Esophagus squamous epithelium (tissue), 5 donors: ENCODE measurements at places on chromosomes 11 and 22. TPM values are rescaled to one million over a fixed set of nuclear protein-coding genes. Genes with fewer than 3 reads are reported as not detected.

DNA sequence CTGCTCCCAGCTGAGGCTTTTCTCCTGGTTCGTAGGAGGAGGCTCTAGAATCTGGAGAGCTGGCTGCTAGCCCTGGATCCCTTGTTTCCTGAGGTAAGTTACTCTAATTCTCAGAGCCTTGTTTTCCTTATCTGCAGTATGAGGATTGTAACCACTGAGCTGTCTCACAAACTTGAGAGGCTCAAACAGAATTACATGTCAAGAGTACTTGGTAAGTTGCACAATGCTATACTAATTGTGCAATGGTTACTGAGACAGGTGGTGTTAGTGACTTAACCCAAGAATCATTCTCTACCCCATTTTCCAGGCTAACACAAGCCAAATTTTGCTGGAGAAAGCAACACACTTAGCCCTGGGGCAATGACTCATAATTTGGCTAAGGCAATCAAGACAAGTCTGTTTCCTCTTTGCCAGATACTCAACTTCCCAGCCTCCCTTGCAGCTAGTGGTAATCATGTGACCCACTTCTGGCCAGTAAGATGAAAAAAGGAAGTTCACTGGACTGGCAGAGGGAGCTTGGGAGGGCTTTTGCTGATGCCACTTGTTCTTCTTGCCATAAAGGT, 348.0 kb downstream of the TENM4 start:
- H3K4me1 ChIP-seq = peaks cover 7% of the 10 kb centered on the region
- H3K27ac ChIP-seq = no peak overlapping the region
- H3K36me3 ChIP-seq = no peaks in the 10 kb centered on the region
- no peak for DNase-seq
- H3K27me3 ChIP-seq = no peaks in the 10 kb centered on the region

MMP1 gene
- total RNA-seq = 0.22 TPM

CD248 gene
- total RNA-seq = 1.9 TPM

- no peaks in the 10 kb centered on the region for H3K36me3 ChIP-seq
- peak overlapping the region; percentile 91 for H3K27ac ChIP-seq
- H3K4me1 ChIP-seq = peaks cover 76% of the 10 kb centered on the region
- no peak for DNase-seq
Observed at GRCh38 chr11:119338965-119339588, 1.6 kb downstream of the C1QTNF5 start.

OR56B4 gene
- total RNA-seq = not detected
